ENCODE measurements at places on chromosomes 4 and X.

DNA sequence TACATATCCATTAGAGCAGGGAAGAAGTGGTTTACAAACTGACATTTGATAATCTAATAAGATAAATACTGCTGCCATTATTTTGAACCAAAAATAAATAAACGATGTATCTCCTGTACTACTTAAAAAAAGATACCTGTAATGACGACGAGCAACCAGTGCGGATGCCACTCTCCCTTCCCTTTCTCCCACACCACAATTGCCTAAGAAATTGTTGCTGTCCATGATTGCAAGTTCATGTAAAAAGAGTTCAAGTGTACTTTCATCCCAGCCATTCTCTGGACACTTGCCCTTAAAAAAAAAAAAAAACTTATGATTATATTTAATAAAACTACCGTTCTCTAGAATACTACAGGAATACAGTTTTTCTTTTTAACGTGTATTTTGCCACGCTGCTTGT lies 1.4 kb downstream of the SEPSECS start:
- no peak for DNase-seq

- DNase-seq, result no peak
Measured at GRCh38 chrX:15894724-15895123, 40.1 kb upstream of the AP1S2 start.

- peak; percentile 4 for DNase-seq
Measured at GRCh38 chrX:75522565-75523431, at the start of gene ZDHHC15. TSS of gene ZDHHC15 (minus strand) at chrX:75523037. CDS start at chrX:75523024, 13 bp downstream.

- no peak for DNase-seq
Measured at GRCh38 chr4:98571161-98571786, 87.1 kb downstream of the TSPAN5 start.

DNA sequence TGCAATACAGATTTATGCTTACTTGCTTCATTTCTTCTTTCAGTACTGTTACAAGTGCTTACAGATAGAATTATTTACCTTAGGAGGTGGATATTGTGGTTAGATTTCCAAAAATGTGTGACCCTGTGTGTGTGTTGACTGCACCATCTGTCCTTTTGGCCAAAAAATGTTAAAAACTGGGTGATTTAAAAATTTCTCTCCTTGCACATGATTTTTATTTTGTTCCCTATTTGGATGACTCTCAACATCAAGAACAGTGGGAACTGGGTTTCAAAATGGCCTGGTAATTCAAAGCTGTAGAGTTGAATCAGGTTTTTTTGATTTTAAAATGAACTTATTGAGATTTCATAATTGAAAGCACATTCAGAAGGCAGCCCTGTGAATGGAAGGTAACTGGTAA lies 1132.9 kb downstream of the RAPGEF2 start:
- DNase-seq, result no peak

- DNase-seq, result no peak
Measured at GRCh38 chrX:150777328-150777992, 84.3 kb downstream of the MTMR1 start.

- DNase-seq, result no peak
Measured at GRCh38 chrX:112056476-112056875, 26.1 kb downstream of the TRPC5 start.

GRCh38 chr4:143771269-143771668 lies 70.8 kb upstream of the FREM3 start:
- peak; percentile 14 for DNase-seq

- DNase-seq, result no peak
Measured at GRCh38 chr4:40241941-40242340, 45.1 kb downstream of the RHOH start.

- DNase-seq, result no peak
Measured at GRCh38 chrX:106220177-106220576, 52.1 kb downstream of the PWWP3B start.

DNA sequence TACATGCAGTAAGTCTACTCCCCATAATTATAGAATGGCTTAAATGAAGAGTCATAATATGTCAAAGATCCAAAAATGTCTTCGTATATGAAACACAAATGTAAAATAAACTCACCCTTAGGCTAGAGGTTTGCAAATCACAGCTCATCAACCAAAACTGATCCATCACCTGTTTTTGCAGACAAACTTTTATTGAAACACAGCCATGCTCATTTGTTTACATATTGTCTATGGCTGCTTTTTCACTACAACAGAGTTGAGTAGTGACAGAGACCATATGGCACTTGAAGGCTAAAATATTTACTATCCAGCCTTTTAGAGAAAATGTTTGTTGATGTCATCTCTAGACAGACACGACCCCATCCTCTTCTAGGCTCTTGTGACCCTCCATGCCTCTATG lies 64.5 kb upstream of the GEMIN8 start:
- no peak for DNase-seq

DNA sequence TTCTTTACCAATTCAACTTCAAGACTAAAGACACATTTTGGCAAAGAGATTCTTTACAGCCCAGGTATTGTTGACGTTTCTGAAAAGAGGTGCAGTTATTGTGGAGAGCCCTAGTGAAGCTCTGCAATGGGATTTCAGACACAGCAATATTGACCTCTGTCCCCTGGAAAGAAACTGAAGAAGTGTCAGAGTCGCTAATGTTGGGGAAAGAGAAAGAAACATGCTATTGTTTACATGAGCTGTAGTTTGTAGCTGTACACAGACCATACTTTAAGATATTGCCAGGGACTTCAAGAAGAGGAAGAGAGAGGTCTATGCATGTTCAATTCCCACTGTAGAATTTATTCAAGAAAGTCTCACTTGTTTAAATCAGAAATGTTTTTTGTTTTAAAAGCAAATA lies 497.3 kb upstream of the BOD1L1 start:
- no peak for DNase-seq

DNA sequence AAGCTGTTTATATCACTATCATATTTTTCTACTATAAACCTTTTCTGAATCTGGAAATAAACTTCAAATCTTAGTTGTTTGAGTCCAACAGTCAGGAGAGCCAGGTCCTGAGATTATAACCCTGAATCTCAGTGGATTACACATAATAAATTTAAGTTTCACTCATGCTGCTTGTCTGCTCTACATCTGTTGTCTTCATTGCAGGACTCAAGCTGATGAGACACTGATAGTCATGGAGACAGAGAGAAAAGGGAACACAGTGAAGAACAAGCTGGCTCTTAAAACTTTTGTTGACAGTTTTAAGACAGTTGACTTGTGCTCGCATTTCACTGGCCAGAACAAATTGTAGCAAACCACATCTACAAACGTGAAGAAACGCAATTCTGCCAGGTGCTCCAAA lies 327.0 kb upstream of the CTSO start:
- no peak for DNase-seq

DNA sequence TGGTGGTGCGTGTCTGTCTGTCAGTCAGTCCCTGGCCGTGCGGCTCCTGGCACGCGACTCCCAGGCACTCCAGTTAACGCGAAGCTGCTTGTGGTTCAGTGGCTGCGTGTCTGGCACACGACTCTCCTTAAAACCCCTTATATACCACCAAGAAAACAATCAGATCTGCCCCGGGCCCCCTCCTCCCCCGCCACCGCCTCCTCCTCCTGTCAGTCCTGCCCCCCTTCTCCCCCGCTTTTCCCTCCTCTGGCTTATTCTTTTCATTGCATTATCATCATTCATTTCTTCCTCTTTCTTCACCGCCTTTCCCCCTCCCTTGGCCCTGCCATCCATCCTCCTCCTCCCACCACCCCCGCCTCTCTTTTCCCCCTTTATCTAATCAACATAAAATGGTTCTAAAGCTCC lies at the start of gene NEUROG2:
Gene NEUROG2, minus strand, starts transcription at position 115 of the 405 bp plus-strand sequence. CDS start 705 bp downstream, outside the sequence.
- no peak for DNase-seq

DNA sequence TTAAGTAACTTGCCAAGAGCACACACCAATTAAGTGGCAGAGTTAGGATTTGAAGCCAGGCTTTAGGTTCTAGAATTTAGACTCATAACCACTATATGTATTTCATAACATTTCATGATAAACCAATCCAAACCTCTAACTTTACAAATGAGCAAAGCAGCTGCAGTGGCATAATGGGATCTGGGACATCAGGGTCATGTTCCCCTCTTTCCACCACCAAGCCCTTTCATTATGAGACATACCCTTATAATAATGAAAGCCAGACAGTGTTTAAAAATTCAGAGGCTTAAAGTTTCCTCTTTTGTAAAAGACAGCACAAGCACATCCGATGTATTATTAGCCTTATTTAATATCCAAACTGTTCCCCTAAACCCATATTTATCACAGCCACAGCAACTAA lies 28.3 kb upstream of the AMELX start:
- no peak for DNase-seq

GRCh38 chrX:134548257-134549201 lies 88.6 kb downstream of the HPRT1 start:
- peak; percentile 38 for DNase-seq

- DNase-seq, result peak; percentile 3
Measured at GRCh38 chrX:106415276-106415895, 196.4 kb upstream of the RADX start.

GRCh38 chr4:184845367-184846021 lies 19.7 kb upstream of the ACSL1 start:
- peak; percentile 76 for DNase-seq

DNA sequence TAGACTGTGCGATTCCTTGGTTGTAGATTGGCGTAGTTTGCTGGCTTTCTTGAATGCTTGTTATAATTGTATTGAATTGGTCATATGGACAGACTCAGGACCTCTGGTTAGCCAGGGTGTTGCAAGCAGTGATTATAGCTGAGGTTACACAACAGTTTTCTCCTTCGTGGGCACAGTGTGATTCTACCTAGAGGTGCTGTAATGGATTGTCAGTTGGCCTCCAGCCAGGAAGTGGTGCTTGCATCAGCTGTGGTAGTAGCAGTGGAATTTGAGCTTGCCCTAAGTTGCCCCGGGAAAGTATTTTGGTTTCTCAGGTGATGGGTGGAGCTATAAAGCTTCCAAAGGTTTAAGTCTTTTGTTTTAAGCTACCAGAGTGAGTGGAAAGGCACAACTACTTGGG lies 23.1 kb upstream of the GABRG1 start:
- no peak for DNase-seq

DNA sequence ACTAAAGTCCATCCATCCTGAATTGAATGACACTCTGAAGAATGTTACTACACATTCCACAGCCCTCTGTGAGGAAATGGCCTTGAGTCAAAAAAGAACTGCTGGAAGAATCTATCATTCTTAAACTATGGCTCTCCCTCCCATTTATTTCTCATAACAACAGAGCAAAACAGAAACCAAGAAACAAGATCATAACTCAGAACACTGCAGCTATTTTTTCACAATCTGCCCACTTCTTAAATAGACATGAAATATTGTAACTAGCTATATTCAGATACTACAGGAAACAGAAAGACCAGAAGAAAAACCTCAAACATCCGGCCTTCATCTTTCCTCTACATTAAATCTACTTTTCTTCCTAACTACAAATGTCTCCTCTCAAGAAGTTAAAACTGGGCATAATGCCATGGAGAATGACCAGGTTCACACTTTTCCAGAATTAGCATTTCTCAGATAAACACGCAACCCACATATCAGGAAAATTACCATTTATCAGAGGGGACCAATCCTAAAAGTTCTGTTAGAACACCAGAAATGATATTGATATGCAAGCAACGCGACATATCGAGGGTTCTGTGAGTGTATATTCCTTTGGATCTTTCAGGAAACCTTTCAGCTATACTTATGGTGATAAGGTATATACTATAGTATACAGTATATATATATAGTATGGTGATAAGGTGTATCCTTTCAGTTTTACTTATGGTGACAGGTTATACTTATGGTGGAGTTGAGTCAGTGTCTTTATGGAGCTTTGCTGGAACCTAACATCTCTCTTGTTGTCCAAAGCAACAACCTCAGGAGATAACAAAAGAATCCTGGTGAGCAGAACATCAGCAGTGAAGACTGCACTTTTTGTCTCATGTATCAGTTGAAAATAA lies 60.4 kb upstream of the IRF2 start:
- peak; percentile 74 for DNase-seq

- DNase-seq, result no peak
Measured at GRCh38 chr4:1210971-1211370, 38.0 kb downstream of the CTBP1 start.

- DNase-seq, result peak; percentile 30
Measured at GRCh38 chrX:14508025-14508690, 21.2 kb upstream of the GLRA2 start.

- DNase-seq, result no peak
Measured at GRCh38 chrX:109384699-109385098, 97.2 kb downstream of the GUCY2F start.

DNA sequence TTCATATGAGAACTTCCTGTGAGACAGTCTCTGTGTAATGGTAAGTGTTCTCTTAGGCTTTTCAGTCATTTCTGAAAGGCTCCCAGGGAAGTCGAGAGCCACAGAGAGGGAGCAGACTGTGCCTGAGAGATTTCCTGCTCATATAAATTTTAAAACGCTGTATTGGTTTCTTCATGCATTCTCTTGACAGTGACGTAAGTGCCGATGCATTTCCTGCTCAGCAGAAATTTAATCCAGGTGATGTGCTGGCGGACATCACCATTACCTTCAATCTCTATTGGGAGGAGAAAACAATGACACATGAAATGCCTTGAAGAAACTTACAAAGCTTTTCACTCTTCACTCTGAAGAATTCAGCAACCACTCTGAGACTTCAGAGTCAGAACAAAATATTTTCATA lies 383.6 kb downstream of the BMPR1B start:
- DNase-seq, result peak; percentile 1

GRCh38 chr4:152970102-152970820 lies 34.1 kb downstream of the FHDC1 start:
- peak; percentile 95 for DNase-seq

- peak; percentile 12 for DNase-seq
Measured at GRCh38 chrX:46873746-46874145, 36.9 kb downstream of the RP2 start.

DNA sequence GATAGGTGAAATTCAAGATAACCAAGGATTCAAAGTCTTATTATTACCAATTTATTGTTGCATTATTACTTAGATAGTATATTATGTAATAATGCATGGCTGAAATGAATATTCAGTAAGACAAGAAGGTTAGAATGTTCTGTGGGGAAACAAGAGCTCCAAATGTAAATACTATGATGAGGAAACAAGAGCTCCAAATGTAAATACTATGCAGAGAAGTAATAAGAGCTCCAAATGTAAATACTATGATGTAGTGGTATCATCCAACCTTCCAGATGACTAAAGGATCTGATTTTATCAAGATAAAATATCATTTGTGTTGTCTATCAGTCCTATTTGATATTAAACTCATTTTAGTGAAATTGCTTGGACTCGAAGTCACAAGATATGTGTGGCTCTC lies 82.2 kb upstream of the PCDH18 start:
- DNase-seq, result no peak

DNA sequence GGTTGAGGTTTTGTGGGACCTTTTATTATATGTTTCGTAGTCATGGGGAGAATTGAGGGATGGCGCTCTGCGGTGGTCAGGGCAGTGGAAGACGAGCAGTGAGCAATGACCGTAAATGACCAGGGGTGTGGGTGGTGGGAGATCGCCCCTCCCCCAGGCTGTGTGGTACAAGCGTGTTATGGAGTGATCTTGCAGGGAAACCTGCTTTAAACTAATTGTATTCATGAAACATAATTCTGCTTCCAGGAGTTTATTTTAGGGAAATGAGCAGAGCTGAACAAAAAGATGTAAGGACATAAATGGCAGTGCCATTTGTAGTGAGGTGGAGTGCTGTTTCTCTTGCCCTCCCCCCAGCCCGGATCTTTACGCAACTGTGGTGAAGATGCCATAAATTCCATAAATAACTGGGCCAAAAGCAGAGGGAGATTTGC lies 20.2 kb downstream of the GYG2 start:
- peak; percentile 74 for DNase-seq
